GM04504 (cell line): ENCODE measurements at places on chromosomes 12 and 14.
A peak's percentile ranks its signal among the peaks of the same experiment; 100 is the strongest.

GRCh38 chr12:68119724-68120211, 39.8 kb downstream of the IFNG start:
- DNase-seq, result no peak

DNA sequence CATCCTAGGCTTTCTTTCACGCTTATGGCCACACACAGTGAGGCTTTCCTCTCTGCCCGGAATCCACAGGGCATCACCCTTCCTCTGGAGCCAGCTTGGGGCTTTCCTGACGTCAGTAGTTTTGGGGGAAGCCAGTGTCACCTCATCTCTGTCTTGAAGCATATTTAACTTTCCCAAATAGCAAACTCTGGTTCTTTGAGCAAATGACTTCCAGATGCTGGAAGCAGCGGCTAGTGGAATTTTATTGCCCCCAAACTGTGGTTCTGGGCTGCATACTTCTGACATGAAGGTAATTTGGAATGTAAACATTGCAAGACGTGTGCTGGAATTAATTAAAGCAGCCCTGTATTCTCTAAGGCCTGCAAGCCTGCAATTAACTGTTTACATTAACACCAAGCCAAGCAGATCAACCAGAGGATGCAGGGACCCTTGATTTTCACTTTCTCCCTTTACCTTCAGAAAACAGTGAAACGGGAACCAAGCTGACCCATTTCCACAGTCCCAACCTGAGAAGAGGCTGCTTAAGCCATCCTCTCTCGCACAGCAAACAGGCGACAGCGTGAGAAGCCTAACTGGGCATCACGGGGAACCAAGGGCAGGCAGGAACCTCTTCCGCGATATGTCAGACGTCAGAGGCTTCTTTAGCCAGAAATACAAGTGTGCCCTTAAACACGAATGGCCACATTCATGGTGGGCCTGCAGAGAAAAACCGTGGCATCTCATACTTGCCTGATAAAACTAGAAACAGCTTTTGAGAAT, 258.4 kb downstream of the CACNA1C start:
- DNase-seq, result peak; percentile 88

- no peak for DNase-seq
Measured at GRCh38 chr12:19490908-19491307, 51.6 kb downstream of the AEBP2 start.

DNA sequence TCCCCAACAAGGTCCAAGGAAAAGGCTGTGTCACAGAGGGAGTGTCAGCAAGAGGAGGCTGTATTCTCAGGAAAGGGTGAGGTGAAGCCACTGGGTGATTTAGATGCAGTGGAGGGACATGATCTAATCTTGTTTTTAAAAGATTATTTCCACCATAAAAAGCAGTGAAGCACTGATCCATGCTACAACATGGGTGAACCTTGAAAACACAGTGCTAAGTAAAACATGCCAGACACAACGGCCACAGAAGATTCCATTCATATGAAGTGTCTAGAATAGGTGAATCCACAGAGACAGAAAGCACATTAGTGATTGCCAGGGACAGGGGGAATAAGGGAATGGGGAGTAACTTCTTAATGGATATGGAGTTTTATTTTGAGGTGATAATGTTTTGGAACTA, 12.8 kb downstream of the RITA1 start:
- DNase-seq, result no peak

- DNase-seq, result no peak
Measured at GRCh38 chr12:79296133-79296532, 394.6 kb downstream of the PAWR start.

DNA sequence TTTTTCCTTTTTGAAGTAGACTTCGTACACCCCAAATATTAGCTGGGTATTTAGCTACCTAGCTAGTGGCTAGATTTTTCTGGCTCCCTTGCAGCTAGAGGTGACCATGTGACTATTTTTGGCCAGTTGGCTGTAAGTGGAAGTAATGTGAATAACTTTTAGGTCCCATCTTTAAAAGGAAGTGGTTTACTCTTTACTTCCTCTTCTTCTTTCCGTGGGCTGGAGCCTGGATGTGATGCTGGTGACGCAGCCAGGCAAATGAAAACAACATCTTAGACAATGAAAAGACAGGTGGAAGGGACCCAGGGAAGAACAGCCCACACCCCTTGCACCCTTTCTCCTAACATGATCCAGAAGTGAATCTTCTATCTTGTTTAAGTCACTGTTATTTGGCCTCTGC, 245.5 kb downstream of the ATP23 start:
- no peak for DNase-seq
